ENCODE measurements at places on chromosomes 1 and 21. TPM values are rescaled to one million over a fixed set of nuclear protein-coding genes. Genes with fewer than 3 reads are reported as not detected.

The FOXO6 gene
- total RNA-seq = not detected

The KRTAP10-12 gene
- total RNA-seq = not detected

The DMBX1 gene
- total RNA-seq = not detected

The HAX1 gene
- total RNA-seq = 107 TPM

The CEPT1 gene
- total RNA-seq = 38.7 TPM

The TCHH gene
- total RNA-seq = under 0.01 TPM

The NFIA gene
- 0.78 TPM for total RNA-seq

The FAM163A gene
- not detected for total RNA-seq

The SIPA1L2 gene
- 12.9 TPM for total RNA-seq

GRCh38 chr21:37367336-37367702, 746 bp downstream of the DYRK1A start:
- no peak for DNase-seq

- no peak for DNase-seq
Observed at GRCh38 chr1:74548961-74549750, 36.7 kb upstream of the LRRC53 start.

- no peak for DNase-seq
Observed at GRCh38 chr1:30250338-30250983, 472.9 kb downstream of the MATN1 start.

DNA sequence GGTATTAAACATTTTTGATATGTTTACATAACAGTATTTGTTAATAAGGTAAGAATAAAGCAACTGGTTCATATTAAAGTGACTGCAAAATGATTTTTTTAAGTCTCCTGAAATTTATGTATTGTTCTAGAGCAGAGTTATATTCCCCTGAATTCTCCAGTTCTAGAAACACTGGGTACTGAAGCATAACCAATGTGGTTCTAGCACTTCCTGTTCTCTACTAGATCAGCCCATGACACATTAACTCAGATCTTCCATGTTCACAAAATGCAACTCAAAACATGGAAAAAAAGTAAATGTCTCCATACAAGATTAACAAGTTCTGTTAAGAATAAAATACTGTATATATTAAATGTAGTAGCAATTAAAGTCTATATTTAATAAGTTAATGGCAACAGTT, 3.9 kb downstream of the NEGR1 start:
- peak; percentile 30 for DNase-seq

DNA sequence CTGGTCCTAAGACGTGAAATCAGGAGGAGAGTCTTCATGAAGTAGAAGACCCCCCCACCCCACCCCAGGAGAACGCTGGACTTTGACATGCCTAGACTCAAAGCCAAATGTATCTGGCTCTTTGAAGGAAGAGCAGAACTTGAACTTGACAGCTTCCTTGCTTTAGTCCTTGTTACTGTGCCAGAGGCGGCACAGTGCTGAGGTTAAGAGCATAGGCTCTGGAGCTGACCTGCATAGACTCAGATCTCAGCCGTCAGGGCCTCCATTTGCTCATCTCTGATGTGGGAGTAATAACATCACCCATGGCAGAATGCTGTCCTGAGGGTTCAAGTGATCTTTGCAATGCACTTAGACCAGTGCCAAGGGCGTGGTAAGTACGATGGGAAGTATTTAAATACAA, 39.0 kb downstream of the COL6A1 start:
- no peak for DNase-seq

GRCh38 chr1:160416369-160416768, 16.0 kb downstream of the VANGL2 start:
- DNase-seq = peak; percentile 21

DNA sequence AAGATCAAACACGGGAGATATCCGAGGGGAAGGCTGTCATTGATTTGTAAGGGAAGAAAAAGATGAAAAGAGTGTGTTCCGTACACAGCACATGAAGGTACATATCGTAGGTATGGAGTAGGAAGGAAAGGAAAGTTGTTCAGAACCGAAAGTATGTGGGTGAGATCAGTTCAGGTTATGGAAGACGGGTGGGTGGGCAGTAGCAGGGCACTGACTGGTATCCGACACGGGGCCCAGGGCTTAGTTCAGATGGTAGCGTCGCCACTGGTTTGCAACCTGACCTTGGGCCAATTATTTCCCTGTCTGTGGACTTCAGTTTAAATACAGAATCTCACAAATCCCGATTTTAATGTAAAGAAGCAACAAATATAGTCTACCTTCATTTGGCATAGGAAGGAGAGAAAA, 27.8 kb upstream of the A3GALT2 start:
- no peak for DNase-seq

GRCh38 chr1:56562891-56563452, 16.4 kb downstream of the PLPP3 start:
- DNase-seq = no peak

- DNase-seq = no peak
Observed at GRCh38 chr21:39209334-39209688, 26.1 kb upstream of the PSMG1 start.

- DNase-seq = peak; percentile 29
Observed at GRCh38 chr1:201149400-201149799, 4.9 kb downstream of the TMEM9 start.

DNA sequence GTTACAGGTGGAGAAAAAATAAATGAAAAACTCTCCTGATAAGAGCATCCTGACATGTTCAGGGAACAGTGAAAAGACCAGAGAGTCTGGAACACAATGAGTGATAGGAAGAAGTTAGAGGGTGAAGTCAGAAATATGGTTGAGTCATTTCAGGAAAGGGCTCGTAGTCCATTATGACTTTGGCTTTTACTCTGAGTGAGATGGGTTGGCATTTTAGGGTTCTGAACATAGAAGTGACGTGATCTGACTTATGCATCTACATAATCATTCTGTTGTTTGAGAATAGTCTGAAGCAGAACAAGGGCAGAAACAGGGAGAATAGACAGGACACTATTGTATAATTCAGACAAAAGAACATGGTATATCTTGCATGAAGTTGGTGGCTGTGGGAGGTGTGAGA, 5.8 kb downstream of the HMCN1 start:
- DNase-seq = no peak

DNA sequence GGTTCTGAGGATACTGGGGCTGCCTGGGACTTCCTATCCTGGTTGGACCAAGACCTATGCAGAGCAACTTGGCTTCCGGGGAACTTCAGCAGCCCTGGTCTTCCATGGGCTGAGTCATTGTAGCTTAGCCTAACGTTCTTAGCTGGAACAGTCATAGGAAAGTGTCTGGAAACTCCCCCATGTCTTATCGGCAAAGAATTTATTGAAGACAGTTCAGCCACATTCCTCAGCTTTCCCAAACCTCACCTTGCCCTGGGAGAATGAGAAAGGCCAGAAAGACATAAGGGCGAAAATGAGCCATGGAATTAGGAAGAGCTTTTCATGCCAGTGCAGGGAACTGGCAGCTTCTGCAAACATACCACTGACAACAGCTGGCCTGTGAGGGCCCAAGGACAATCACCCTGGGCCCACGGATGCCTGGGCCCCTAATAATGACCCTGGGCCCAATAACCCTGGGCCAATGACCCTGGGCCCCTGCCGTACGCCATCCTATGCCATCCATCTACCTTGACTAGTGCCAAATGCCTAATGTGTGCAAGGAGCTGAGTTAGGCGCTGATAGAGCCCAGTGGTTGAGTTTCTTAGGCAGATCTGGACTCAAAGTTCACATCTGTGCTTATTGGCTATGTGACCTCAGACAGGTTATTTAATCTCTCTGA, 114.4 kb upstream of the GADD45A start:
- DNase-seq = peak; percentile 96

GRCh38 chr1:112712191-112712590, 2.9 kb downstream of the PPM1J start:
- DNase-seq = no peak

DNA sequence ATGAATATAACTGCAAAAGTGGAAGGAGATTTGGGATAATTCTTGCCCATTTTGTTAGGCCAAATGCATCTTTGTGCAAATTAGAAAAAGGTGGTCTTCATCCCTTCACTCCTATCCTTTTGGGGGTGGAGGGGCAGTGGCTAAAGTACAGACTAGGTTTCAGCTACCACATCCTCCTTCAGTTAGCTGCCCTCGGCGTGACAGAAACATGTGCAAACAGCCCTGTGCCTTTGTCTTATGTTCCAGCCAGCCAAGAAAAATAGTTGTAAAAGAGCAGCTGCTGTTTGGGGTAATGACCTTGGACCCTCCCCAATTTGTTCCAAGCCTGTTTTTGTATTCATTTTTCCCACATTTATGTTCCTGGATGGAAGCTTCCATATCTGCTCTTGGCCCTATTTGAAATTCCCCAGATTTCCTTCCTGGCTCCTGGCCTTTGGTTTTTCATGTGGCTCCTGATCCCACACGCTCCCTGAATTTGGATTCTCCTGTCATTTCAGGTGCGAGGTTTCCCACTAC, 8.3 kb upstream of the LGALS8 start:
- DNase-seq = no peak

DNA sequence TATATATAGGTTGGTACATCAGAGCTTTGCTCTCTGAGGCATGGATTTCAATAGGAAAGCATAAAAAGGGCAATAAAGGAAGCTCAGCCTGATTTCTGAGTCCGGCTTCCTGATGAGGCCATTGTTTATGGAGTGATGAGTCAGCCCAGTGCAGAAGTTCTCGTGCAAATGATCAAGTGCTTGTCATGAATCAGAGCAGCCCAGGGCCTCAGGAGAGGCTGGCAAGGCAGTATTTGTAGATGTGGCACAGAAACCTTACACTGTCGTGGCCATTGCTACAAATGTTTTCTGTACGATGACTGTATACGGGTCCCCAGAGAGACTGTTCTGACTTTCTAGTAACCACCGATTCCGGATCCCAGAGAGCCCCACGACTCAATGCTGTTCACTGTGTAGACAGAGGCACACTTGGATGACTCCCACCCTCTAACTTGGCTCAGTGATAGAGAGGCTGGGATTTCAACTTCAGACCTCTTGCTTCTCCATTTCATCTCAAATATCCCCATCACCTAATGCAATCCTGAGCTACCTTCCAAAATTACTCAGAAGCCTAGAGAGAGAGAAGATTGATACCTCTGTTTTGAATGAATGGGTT, 26.8 kb downstream of the UMODL1 start:
- DNase-seq = peak; percentile 96

DNA sequence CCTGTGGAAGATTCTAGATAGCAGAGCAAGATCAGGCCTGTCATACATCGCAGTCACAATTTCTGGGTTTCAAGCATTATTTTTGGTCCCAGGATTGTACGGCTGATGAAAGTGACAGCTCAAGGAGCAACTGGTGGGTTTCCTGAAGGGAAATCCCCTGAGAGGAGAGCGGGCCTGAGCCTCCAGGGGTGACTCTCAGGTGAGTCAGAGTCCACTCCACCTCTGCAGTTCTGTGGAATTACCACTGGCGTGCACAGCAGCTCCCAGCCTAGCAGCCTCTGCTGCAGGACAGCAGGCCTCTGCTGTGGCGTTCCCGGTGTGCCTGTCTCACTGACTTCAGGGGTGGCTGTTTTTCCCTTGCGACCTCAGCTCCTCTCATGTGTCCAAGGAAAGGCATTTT, 24.4 kb downstream of the SLC66A1 start:
- DNase-seq = peak; percentile 35

GRCh38 chr1:116754198-116754977, at the start of gene CD2:
Gene CD2 (plus strand): TSS chr1:116754430. CDS start chr1:116754493, 63 bp downstream.
- DNase-seq = no peak

- no peak for DNase-seq
Observed at GRCh38 chr21:22650226-22650625, 1652.0 kb downstream of the NCAM2 start.

- no peak for DNase-seq
Observed at GRCh38 chr1:197763769-197764168, 11.5 kb downstream of the DENND1B start.

All from RPMI7951 (cell line).